ENCODE measurements at places on chromosomes 13 and 19. TPM values are rescaled to one million over a fixed set of nuclear protein-coding genes. Genes with fewer than 3 reads are reported as not detected.

DNA sequence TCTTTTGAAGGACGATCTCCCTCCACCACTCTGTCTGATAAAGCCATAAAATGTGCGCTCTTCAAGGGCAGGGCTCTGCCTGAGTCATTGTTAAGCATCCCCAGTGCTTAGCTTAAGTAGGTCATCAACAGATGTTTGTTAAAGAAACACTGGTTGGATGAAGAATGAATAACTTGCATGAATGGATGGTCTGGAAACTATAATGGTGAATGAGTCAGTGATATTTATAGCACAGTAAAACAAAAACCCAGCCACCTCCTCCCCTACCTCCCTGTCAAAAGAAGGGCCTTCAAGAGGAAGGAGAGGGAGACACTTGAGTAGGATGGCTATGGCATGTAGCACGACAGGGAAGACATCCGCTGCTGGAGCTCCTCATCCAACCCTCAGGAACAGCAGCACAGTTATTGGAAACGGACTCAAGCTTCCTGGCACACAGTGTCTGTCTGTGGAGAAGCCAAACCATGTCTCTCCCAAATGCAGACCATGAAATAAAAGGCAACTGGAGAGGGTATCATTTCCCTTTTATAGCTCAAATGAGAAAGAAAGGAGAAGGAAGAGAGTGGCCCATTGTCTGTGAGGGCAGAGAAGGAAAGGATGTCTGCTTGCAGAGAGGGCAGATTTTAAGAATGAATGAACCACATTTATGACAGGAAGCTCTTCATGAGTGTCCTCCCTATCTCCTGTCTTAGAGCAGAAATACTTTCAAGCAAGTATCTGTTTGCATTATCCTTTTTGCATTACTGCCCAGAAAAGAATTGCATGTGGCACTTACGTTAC is 183.5 kb upstream of the UBL3 start:
- DNase-seq: peak; percentile 67

GRCh38 chr13:96684469-96684868 is 309.8 kb downstream of the OXGR1 start:
- peak; percentile 15 for DNase-seq

The PRKCG gene
- not detected for total RNA-seq

DNA sequence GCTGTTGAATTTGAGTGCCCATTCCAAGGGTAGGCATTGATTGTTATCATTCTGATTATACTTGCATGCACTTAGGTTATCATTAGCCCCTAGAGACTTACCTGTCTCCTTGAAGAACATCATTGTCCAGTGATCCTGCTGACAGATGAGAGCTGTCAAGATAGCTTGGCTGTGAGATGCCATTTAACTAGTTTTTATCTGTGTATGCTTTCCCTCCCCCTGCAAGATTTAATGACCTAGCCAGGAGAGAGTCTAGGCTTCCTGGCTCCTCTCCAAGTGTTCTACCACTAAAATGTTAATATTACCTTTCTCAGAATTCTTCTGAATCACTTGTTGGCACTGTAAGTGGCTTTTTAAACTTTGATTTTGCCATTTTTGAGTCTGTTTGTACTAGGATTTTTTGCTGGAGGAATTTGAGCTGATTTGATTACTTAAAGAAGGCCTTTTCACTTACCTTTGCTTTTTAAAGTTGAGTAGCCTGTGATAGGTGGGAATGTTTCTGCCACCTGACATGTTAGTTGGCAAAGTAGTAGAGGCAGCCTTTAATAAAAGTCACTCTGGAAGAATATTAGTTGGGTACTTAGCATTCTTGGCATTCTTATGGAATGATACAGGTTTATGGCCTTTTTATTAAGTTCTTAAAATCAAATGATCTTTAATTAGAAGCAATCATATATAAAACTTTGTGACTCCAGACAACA is 41.1 kb downstream of the ARHGAP35 start:
- DNase-seq: no peak

The MBNL2 gene
- total RNA-seq: 61.2 TPM

All from myocyte (in vitro differentiated cells).